ENCODE measurements at places on chromosomes 13 and 19. TPM values are rescaled to one million over a fixed set of nuclear protein-coding genes. Genes with fewer than 3 reads are reported as not detected.

DNA sequence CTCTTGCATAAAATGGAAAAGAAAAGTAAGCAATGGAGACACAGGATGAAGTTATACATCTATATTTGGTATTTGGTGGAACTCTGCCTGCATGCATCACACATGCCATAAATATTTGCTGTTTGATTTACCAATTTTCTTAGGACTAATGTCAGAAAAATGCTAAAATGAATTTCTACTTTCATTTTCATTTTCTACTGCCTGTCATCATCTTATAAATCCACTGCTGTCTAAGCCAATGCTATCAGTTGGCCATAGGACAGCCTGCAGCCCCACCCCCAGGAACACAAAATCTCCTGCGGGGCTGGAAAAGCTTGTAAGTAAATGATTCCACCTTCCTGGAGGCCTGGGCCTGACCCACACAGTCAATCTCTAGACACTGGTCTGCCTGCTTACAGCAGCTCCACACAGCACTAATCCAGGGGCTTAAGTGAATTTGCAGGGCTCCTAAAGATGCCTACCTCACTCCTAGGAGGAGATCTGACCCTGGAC is 122.0 kb downstream of the ENOX1 start:
- peak overlapping the region; percentile 24 for H3K4me3 ChIP-seq
- peaks cover 26% of the 10 kb centered on the region for H3K4me1 ChIP-seq
- H3K36me3 ChIP-seq = no peaks in the 10 kb centered on the region
- H3K27ac ChIP-seq = peak overlapping the region; percentile 86
- no peaks in the 10 kb centered on the region for H3K27me3 ChIP-seq
- no peak for DNase-seq

OXGR1 gene
- not detected for total RNA-seq

ZNF792 gene
- total RNA-seq = 4.1 TPM

PRR19 gene
- total RNA-seq = 2.2 TPM

SLC25A41 gene
- 0.27 TPM for total RNA-seq

ONECUT3 gene
- not detected for total RNA-seq

TEX26 gene
- total RNA-seq = not detected

GRCh38 chr19:40251991-40252390 is 25.5 kb upstream of the CCNP start:
- H3K4me3 ChIP-seq = no peak overlapping the region
- no peaks in the 10 kb centered on the region for H3K27me3 ChIP-seq
- H3K36me3 ChIP-seq = peaks cover 41% of the 10 kb centered on the region
- no peak overlapping the region for H3K27ac ChIP-seq
- H3K4me1 ChIP-seq = peaks cover 38% of the 10 kb centered on the region

DNA sequence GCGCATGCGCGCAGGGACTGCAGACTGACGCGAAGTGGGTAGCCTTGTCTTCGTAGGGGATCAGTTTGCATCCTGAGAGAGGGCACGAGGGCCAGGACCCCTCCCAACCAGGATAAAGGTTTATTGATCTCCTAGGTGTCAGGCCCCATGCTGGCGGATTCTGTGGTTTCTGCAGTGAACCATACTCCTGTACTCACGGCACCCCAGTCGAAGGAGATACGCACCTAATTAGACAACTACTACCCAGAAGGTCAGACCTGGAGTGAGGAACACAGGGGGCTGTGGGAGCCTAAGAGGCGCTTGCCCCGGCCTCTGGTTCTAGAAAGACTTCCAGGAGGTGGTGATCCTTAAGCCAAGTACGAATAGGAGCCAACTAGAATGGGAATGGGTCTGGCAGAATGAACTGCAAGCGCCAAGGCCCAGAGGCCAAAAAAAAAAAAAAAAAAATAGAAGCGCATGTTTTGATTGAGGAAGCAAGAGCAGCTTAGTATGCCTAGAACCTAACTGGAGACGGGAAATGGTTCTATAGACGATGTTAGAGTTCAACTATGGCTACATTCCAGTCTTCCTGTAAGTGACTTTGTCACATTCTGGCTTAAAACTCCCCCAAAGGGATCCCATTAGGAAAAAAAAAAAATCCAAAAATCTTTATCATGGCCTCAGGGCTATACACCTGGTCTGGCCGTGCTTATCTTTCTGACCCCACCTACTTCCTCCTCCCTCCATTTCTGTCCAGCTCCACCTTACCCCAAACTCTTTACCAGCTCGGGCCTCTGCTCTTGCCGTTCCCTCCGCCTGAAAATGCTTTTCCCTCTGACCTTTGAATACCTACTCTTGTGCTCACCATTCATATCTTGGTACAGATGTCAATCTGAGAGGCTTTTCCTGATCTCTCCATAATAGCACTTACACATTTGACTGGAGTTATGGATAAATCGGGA is 902 bp upstream of the ZNF428 start:
- peaks cover 17% of the 10 kb centered on the region for H3K4me1 ChIP-seq
- peak overlapping the region; percentile 95 for H3K4me3 ChIP-seq
- peak overlapping the region; percentile 97 for H3K27ac ChIP-seq
- no peak for DNase-seq
- H3K27me3 ChIP-seq = no peaks in the 10 kb centered on the region
- H3K36me3 ChIP-seq = no peaks in the 10 kb centered on the region

CDX2 gene
- total RNA-seq = not detected

DNA sequence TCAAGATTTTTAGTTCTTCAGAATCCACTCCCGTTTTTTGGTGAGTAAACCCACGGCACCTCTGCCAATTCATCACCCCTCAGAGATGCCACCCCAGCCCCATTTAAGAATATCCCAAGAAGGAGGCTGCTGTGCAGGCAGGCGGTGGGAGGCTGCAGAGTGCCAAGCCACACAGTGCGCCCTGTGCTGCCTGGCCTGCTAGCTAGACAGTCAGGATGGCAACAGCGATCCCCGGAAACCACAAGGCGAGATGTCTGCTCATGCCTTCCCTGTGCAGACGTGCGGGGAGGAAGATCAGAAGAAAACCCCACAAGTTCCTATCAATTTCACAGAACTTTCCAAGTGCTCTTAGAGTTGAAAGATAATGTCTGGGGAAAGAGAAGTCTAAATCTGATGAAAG is 64.8 kb upstream of the GPR183 start:
- H3K4me3 ChIP-seq = no peak overlapping the region
- peaks cover 43% of the 10 kb centered on the region for H3K36me3 ChIP-seq
- peak; percentile 59 for DNase-seq
- no peak overlapping the region for H3K27ac ChIP-seq

DNA sequence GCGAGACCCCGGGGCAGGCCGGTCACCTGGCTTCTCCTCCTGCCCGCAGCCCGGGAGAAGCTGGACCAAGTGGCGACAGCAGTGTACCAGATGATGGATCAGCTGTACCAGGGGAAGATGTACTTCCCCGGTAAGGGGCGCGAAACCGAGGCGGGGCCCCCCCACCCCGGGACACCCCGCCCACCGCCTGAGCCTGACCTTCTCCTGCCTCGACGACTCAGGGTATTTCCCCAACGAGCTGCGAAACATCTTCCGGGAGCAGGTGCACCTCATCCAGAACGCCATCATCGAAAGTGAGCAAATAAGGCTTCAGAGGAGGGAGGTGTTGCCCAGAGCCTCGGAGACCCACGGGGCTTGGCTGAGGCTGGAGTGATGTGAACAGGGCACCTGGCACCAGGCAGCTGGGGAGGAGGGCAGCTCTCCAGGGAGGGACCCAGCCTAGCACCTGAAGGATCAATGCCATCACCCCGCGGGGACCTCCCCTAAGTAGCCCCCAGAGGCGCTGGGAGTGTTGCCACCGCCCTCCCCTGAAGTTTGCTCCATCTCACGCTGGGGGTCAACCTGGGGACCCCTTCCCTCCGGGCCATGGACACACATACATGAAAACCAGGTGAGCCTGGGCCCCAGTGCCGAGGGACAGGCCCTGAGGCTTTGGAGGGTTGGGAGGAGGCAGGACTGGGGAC is 629 bp downstream of the IZUMO4 start:
- DNase-seq = no peak
- H3K27ac ChIP-seq = peak overlapping the region; percentile 83
- H3K27me3 ChIP-seq = no peaks in the 10 kb centered on the region
- H3K4me1 ChIP-seq = peaks cover 28% of the 10 kb centered on the region
- peak overlapping the region; percentile 74 for H3K4me3 ChIP-seq

SMAD9 gene
- total RNA-seq = 3.6 TPM

DNA sequence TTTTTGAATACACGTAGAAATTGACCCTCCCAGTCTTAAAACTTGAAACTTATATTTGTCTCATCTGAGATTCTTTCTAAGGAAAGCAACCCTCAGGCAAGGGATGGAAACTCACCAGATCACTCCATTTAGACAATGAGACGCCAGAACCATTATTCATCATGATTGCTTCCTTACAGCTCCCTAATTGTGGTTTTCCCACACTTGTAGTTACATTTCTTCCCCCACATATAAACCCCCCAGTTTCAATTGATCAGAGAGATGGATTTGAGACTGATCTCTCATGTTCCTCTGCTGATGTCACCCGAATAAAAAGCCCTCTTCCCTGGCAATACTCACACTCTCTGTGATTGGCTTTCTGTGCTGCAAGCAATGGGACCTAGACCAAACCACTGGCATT is 197.9 kb upstream of the STARD13 start:
- peaks cover 14% of the 10 kb centered on the region for H3K4me1 ChIP-seq
- no peaks in the 10 kb centered on the region for H3K36me3 ChIP-seq
- H3K27me3 ChIP-seq = no peaks in the 10 kb centered on the region
- no peak overlapping the region for H3K4me3 ChIP-seq

LILRA1 gene
- not detected for total RNA-seq

GRCh38 chr13:112073245-112074138 is 6.5 kb downstream of the SOX1 start:
- no peak overlapping the region for H3K27ac ChIP-seq
- H3K36me3 ChIP-seq = peaks cover 4% of the 10 kb centered on the region
- DNase-seq = no peak
- H3K4me3 ChIP-seq = peak overlapping the region; percentile 47

GRCh38 chr13:113635048-113635420 is 23.0 kb downstream of the ATP4B start:
- H3K27ac ChIP-seq = no peak overlapping the region
- DNase-seq = no peak
- H3K27me3 ChIP-seq = no peaks in the 10 kb centered on the region
- H3K4me3 ChIP-seq = no peak overlapping the region
- no peaks in the 10 kb centered on the region for H3K4me1 ChIP-seq
- peaks cover 64% of the 10 kb centered on the region for H3K36me3 ChIP-seq

NAXD gene
- total RNA-seq = 35.6 TPM

KIR2DL4 gene
- total RNA-seq = not detected

ZNF793 gene
- 10.8 TPM for total RNA-seq
